ENCODE measurements at places on chromosomes 4 and X.

GRCh38 chr4:22556495-22556894 lies 40.6 kb upstream of the ADGRA3 start:
- DNase-seq: no peak

DNA sequence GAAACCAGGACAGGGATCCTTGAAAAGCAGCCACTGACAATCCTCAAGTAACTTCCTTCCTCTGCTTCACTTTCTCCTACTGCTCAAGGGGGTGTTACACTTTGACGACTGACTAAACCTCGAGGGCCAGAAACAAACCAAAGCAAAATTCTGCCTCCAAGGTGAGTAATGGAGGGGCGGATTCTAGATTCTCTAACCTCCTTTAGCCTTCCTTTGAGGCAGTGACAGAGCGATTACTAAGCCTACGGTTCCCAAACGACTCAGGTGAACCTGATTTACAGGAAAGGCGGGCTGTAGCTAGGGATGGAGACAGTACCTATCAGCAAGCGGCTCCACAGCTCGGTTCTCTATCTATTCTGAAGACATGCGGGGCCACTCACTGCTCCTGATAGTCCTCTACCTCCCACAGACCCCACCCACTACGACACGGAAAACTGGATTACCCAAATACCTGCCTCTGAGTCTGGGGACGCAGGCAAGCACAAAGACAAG lies 487 bp downstream of the TBCK start:
- DNase-seq: peak; percentile 16

- DNase-seq: no peak
These were observed 47.2 kb downstream of the FGFBP1 start for GRCh38 chr4:15891312-15891711.

GRCh38 chr4:48909697-48910096 lies 3.1 kb upstream of the OCIAD2 start:
- peak; percentile 65 for DNase-seq

DNA sequence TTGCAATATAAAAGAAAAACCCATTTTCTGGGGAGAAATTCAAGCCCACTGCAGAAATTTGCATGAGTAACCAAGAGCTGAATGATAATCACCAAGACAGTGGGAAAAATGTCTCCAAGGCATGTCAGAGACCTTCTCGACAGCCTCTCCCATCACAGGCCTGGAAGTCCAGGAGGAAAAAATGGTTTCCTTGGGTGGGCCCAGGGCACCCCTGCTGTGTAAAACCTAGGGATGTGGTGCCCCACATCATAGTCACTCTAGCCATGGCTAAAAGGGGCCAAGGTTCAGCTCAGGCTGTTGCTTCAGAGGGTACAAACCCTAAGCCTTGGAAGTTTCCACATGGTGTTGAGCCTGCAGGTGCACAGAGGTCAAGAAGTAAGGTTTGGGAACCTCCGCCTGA lies 108.4 kb downstream of the FAT4 start:
- no peak for DNase-seq

Data from stimulated activated CD4-positive, alpha-beta T cell treated with anti-CD3 and anti-CD28 coated beads, Interleukin-1b, Interleukin-23, amount 100 ng/mL, for 24 hours (primary cell).